ENCODE measurements at places on chromosomes 6 and 20. TPM values are rescaled to one million over a fixed set of nuclear protein-coding genes. Genes with fewer than 3 reads are reported as not detected.

MYCT1 gene
- total RNA-seq = 13.0 TPM

- DNase-seq = no peak
These were observed 109.2 kb upstream of the TMEM170B start for GRCh38 chr6:11428371-11428770.

DNA sequence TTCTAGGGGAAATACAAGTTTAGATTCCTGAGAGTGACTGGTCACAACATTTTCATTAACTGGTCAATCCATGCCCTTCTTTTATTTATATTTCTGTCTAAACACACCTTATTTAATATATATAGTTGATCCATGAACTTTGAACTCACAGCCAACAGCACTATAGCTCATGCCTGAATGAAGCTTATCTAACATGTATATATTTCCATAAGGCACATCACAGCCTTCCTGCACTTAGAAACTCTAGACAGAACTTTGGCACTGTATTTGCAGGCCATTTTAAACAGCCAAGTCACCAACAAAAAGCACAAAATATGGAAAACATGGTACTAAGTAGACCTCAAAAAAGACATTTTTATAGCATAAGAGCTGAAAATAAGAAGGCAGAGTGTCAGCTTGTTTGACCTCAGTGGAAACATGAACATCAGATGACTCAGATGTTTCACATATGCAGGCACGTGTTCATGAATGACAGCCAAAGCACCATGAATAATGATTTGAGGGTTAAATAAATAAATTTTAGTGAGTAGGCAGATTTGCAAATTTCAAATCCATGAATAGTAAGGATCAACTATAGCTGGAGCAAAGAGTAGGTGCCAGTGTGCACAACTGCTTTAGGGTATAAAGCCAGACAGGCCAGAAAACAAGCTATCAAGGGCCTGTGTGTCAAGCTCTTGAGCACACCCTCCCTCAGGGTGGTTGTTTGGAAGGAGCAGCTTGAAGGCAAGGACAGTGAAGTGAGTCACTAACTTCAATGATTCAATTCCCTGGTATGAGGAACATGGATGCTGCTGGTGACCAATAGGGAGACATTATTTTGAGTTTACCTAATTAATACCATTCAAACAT is 88.9 kb upstream of the NT5E start:
- no peak for DNase-seq

- DNase-seq = no peak
These were observed 723 bp upstream of the SNPH start for GRCh38 chr20:1265226-1265915.

DNA sequence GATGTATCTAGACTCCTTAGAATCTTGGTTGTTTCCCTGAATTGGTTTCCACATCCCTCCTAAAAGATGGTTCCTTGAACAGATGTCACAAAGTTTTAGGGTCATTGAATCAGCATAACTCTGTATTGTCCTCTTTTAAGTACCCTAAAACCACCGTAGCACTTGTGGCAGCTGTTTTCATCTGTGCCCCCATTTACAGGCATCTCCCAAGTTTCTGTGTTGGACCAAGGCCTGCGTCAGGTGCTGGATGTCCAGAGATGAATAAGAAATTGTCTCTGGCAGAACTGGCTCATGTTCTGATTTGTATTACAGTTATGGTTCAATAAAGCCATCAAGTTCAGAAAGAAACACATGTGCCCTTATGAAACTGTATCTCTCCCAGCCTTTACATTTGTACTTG is 48.3 kb downstream of the CTNNBL1 start:
- DNase-seq = no peak
